Stimulated activated effector memory CD8-positive, alpha-beta T cell treated with anti-CD3 and anti-CD28 coated beads, Interleukin-12 subunit alpha, Interleukin-12 subunit beta, amount 100 ng/mL, for 72 hours (primary cell): ENCODE measurements at places on chromosomes 6 and 20.

GRCh38 chr6:167807756-167808155 is 19.0 kb upstream of the AFDN start:
- no peak for DNase-seq

DNA sequence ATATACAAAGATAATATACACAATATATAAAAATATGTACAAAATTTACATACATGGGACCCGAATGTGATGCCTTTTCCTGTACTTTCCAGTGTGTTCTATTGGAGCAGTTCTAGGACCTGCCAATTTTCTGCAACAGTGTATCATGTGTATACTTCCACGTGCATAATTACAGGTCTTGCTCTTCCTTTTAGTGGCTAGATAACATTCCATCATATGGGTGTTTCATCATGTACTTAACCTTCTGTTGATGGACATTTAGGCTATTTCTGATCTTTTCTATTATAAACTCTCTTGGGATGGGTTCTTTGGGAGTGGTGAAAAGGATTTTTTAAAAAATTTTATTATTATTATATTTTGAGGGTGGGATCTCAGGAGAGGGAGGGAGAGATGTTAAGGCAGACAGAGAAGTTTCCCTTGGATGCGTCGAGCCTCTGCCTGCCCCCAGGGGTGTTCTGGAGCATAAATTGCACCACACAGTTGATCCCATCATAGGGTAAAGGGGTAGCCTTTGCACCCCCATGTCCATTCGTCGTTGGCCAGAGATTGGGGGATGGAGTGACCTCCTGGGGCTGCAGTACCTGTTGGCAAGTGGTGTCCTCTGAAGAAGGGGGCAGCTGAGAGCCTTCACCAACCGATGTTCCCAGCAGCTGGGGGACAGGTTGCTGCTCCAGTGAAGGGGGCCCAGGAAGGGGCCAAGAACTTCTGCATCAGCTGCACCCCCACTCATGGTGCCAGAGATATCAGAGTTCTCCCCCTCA is 110.3 kb downstream of the TOX2 start:
- no peak for DNase-seq

GRCh38 chr6:40583709-40584108 is 3.5 kb downstream of the LRFN2 start:
- DNase-seq, result no peak

DNA sequence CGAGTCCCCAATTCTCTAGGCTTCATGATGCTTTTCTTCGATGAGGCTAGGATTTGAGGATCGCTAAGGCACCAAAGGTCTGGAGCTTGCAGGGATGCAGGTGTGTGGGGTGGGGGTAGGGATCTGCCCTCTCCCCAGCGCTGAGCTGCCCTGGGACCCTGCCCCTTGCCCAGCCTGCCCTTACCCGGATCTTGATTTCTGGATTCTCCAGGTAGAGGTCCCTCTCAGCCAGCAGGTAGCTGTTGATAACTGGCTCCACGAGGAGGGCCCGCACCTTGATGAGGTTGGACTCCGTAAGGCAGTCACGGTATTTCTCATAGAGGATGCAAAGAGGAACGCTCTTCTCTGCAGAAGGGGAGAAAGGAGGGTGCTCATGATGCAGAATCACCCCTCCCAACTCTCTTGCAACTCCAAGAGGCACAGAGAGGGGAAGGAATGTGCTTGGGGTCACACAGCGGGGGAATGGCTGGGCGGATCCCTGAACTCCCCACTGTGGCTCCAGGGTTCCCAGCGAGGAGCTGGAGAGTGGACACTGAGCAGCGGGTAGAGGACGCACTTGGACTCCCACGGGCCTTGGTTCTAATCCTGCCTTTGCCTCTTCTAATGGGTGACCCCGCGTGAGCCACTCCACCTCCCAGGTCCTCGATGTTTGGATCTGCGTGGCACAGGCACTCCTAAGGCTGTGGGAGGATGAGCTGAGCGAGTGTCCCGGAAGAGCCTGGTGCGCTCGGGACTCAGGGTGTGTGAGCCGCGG is 32.7 kb downstream of the TGM2 start:
- no peak for DNase-seq

- no peak for DNase-seq
Measured at GRCh38 chr20:2768632-2769015, 31.8 kb downstream of the CPXM1 start.

- DNase-seq, result no peak
Measured at GRCh38 chr6:39841291-39841690, 49.1 kb downstream of the DAAM2 start.

DNA sequence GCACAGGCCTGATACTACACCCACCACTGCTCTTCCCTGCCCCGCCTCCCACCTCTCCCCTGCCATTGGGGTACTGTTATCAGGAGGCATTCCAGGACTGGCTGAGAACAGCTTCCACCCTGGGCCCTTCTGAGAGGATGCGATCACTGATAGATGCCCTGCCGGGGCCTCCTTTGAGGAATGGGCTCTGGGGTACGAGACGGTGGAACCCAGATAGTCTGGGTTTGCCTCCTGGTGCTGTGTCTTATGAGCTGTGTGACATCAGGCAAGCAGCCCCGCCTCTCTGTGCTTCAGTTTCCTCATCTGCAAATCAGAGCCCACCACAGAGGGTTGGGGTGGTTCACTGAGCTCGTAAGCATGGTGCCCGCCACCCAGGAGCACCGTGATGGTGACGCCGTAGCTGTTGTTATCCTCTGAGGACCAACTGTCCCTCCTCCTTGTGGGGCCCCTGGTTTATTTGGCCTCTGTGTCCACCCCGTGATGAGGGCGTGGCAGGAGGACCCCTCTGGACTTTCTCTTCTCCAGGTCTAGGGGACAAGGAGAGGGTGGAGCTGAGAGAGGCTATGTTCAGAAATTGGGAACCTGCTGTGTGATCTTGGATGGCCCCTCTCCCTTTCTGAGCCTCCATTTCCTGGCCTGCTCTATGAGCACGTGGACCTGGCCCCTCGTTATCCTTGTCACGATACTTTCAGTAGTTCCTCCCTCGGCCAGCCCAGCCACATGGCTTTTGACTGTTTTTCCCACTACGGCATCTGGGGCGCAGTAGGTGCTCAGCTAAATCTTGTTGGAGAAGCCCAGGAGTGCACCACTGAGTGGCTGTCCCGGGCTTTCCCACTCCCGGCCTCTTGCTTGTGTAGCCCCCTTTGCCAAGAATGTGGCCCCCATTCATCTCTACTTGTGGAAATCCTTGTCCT is 18.3 kb downstream of the SRC start:
- no peak for DNase-seq

- DNase-seq, result no peak
Measured at GRCh38 chr6:4486568-4487315, 289.5 kb upstream of the CDYL start.

- DNase-seq, result no peak
Measured at GRCh38 chr20:38937978-38938473, 11.8 kb downstream of the FAM83D start.
